ENCODE measurements at places on chromosomes 5 and 9.

DNA sequence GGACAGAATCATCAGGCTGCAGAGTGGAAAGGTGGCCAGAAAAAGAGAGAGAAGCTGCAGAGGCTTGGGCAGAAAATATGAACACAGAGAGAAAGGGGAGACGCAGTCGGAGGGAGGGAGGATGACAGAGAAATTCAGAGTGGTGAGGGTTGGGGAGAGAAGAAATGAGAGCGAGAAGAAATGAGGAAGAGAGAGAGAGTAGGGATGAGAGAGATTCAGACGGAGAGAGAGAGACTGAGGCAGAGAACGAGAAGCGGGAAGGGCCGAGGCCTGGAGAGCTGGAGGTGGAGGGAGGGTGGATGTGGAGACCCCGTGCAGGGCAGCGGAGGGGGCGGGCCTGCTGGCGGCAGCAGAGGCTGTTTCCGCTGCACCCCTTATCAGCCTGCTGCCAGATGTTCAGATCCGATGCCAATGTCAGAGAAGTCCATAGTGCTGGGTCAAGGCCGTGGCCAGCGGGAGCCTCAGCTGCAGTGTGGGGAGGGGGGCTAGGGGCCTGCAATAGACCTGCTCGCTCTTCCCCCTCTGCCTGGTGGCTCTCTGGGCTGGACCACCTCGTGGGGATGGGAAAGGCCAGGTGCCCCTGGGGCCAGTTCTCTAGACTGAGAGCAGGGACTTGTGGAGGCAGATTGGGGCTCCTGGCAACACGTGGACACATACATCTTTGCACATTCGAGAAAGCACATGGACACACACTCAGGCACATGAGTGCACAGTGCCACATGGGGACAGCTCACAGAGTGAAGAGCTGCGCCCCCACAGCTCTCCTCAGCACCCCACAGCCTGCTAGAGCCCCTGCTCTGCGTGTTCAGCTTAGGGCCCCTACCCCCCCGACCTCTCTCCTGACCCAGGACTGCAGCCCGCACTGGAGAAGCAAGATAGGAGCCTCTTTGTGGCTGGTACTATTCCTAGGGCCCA lies 4.9 kb upstream of the NR5A1 start:
- no peak for DNase-seq

DNA sequence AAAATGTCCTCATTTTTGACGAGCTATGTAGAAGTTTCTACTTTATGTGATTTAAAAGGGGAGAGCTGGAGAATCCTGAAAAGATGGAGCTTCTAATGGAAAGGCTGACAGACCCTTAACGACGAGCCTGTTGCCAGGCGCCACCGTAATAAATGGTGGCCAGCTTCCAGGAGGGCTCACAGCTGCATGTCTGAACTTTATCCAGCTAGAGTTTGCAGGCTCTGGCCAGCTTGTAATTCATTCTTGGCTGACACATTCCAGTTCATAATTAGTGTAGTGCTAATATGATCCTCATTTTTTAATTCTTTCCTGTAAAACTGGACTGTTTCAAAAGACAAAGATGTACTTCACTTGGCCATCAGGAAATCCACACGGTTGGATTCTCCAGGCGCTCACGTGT lies 246.7 kb downstream of the GAS1 start:
- DNase-seq, result no peak

DNA sequence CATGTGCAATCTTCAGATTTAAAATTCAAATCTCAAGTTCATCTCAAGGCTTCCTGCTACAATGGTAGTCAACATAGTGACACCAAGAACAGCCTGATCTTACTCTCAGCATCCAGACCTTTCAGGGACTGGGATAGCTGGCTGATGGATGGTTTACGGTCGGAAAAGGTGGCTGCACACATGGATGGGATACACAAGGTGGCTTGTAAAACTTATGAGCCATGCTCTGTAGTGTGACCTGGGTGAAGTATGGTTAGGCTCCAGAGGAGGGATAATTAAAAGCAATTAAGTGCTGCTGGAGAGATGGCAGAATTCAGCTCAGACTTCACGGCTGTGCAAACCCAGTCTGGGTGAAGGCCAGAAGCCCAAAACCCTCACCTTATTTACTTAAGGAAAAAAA lies 379.5 kb downstream of the NFIB start:
- DNase-seq, result no peak

DNA sequence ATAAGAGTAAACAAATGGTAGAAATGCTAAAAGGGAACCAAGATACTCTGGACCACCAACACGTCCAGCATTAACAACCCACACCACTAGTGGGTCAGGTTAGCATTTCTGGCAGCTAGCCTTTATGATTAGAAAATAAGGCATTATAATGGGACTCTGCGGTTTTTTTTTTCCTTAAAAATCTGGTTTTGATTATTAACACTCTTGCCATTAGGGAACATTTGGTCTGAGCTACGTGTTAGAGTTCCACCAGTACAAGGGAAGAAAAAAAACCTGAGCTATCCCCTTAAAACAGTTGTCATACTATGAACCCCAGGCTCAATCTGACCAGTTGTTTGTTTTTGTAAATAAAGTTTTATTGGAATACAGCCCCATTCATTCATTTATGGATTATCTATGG lies 110.4 kb downstream of the NTRK2 start:
- DNase-seq, result no peak

DNA sequence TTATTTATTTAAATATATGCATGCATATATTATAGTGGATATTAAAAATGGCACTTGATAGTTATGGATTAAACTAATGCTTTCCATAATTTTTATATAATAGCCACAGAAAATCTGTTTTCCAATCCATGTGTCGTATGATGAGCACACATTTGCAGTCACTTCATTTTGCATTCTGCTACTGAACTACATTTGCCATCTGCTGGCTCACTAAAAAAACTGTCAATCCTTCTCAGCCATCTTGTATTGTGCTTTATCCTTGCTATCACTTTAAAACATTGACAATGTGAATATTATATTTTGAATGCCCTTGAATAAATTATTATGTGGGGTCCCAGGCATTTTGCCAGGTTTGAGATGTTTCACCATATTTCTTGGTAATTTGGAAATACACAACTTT lies 586.6 kb downstream of the DNAH5 start:
- DNase-seq, result no peak

DNA sequence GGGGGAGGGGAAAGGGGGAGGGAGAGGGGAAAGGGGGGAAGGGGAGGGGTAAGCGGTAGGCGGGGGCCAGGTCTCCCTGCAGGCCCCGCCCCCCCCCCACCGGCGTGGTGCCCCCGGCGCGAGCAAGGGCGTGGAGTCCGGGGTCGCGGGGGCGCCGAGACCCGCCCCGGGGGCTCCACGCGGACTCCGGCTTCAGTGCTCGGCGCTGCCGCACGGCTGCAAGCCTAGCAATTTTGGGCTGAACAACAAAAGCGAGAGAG lies 10.8 kb downstream of the C9orf50 start:
- no peak for DNase-seq

DNA sequence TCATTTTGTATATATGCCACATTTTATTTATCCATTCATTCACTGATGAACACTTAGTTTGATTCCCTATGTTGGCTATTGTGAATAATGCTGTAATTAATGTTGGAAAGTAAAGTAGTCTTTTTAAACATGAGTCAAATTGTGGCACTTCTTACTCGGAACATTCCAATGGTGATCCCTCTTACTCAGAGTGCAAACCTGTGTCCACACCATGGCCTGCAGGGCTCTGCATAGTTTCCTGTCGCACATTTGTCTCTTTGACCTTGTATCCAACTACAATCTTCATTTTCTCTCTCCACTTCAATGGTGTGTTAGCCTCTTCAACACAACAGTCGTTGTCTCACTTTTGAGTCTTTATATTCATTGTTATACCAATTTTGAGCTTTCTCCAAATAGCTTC lies 98.1 kb upstream of the PAPPA start:
- DNase-seq, result no peak

- DNase-seq, result no peak
Measured at GRCh38 chr5:123157791-123158581, 68.9 kb downstream of the PRDM6 start.

- DNase-seq, result no peak
Measured at GRCh38 chr9:109945573-109945972, 165.6 kb downstream of the PALM2AKAP2 start.

DNA sequence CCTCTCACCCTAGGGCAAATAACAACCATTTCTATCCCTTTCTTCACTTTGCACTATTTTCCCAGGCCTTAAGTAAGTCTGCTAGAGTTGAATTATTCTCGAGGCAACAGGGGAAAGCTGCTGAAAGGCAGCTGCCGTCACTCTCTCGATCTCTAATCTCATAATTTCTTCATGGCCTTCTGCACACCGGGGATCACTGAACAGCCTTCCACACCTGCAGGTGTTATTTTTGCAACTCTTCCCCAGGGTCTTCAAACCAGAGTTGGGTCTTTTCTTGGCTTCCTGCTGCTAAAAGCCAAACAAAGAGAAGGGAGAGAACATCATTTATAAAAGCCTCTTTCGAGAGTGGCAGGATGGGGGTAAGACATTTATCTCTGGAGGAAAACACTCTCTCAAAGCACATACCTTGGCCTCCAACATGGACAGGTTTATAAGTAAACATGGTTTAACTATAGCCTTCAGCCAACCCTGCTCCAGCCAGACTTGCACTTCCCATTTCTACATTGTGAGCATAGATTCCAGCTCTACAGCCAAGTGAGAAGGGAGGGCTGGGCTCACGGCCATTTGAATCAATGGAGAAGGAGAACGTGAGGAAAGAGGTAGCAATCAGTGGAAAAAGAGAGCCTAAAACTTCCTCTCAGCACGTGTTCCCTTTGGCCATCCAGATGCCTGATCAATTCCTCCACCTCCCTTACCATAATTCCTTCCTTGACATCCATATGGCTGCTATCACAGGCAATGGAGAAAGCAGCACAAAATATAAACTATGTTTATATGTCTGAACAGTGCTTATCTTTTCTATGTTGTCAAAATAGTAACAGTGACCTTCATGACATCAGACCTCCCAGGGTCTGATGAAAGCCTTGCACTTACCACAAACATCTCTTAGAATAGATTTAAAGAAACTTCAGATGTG lies 464.9 kb downstream of the TLE1 start:
- no peak for DNase-seq

- DNase-seq, result no peak
Measured at GRCh38 chr5:82809420-82810143, 267.6 kb downstream of the TMEM167A start.

DNA sequence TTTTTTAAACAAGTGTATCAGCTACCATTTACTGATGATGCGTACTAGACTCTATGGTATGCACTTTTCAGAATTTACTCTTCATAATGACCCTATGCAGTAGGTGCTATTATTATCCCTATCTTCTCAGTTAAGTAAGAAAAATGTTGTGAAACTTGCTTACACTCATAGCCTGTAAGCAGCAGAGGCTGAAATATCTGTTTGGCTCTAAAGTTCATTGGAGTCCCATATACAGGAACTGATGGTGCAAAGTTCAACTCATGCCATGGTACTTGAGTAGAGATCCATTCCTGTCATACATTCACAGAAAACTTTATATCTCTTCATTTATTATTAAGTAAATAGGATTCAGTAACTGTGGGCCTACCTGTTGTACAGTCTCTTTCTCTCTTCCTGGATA lies 41.4 kb upstream of the CCDC112 start:
- no peak for DNase-seq

- no peak for DNase-seq
Measured at GRCh38 chr5:127352068-127352467, 61.5 kb downstream of the MEGF10 start.

DNA sequence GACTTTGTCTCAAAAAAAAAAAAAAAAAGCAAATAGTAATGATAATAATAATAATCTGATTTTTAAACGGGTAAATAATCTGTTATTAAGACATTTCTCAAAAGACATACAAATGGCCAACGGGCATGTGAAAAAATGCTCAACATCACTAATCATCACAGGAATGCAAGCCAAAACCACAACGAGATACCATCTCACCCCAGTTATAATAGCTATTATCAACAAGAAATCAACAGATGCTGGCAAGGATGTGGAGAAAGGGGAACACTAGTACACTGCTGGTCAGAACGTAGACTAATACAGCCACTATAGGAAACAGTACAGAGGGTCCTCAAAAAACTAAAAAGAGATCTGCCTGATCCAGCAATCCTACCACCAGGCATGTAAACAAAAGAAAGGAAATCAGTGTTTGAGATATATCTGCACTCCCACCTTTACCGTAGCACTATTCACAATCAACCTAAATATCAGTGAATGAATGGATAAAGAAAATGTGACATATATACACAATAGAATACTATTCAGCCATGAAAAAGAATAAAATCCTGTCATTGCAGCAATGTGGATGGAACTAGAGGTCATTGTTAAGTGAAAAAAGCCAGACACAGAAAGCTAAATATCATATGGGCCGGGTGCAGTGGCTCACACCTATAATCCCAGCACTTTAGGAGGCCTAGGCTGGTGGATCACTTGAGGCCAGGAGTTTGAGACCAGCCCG lies 24.9 kb downstream of the VAV2 start:
- DNase-seq, result no peak

- DNase-seq, result no peak
Measured at GRCh38 chr5:170557314-170557713, 53.5 kb downstream of the KCNIP1 start.
